ENCODE measurements at places on chromosomes 13 and 19. TPM values are rescaled to one million over a fixed set of nuclear protein-coding genes. Genes with fewer than 3 reads are reported as not detected.

Gene SPTBN4
- total RNA-seq: 1.5 TPM

Gene TMEM221
- not detected for total RNA-seq

Gene NCAN
- total RNA-seq: 0.04 TPM

Gene PODNL1
- 0.40 TPM for total RNA-seq

Gene ZNF534
- total RNA-seq: 0.29 TPM

Gene SRRM5
- 0.18 TPM for total RNA-seq

Gene ZNF729
- not detected for total RNA-seq

Gene FGF21
- not detected for total RNA-seq

Gene ZNF547
- 0.51 TPM for total RNA-seq

Gene PRSS57
- total RNA-seq: 2.0 TPM

Gene CD177
- not detected for total RNA-seq

Gene ARGLU1
- 46.0 TPM for total RNA-seq

Gene NEK3
- total RNA-seq: 3.6 TPM

Gene C19orf81
- total RNA-seq: 33.0 TPM

Gene ZNF546
- 3.5 TPM for total RNA-seq

Gene PSG7
- not detected for total RNA-seq

Gene ZNF560
- total RNA-seq: not detected

Gene YJU2
- total RNA-seq: 28.6 TPM

Gene SLC6A16
- 0.95 TPM for total RNA-seq

Gene GPR18
- not detected for total RNA-seq

Gene TJP3
- 2.4 TPM for total RNA-seq

Gene FBXW9
- 17.3 TPM for total RNA-seq

Gene ARRDC5
- not detected for total RNA-seq

Gene S1PR2
- 3.8 TPM for total RNA-seq

Gene FOSB
- 2.4 TPM for total RNA-seq

Gene FOXA3
- total RNA-seq: 8.1 TPM

Gene SHISA7
- 0.34 TPM for total RNA-seq

Gene IL12RB1
- total RNA-seq: 0.09 TPM

Gene TMIGD2
- total RNA-seq: not detected

Gene NANOS2
- not detected for total RNA-seq

Gene RNF225
- total RNA-seq: 0.33 TPM

Gene APOC1
- 308 TPM for total RNA-seq

Gene GPR12
- total RNA-seq: not detected

Gene LIPE
- total RNA-seq: 0.27 TPM

Measured in K562 (cell line).